ENCODE measurements at places on chromosomes 1 and 21.

DNA sequence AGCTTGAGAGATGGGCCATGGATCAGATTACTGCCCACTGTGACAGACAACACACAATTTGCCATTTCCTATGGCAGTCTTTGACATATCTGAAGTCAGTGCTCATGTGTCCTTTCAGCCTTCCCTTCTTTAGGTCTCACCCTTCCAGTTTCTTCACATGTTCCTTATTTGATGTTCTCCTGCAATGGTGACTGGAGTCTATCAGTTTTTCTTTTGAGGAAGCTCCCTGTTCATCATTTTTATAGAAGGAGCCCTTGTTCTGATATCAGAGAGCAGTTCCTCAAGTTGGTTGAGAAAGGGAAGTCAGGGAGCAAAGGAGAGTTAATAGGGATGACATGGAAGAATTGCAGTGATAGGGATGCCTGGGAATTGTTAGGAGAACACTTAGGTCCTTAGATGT is 42.2 kb downstream of the DISC1 start:
- no peak for DNase-seq

DNA sequence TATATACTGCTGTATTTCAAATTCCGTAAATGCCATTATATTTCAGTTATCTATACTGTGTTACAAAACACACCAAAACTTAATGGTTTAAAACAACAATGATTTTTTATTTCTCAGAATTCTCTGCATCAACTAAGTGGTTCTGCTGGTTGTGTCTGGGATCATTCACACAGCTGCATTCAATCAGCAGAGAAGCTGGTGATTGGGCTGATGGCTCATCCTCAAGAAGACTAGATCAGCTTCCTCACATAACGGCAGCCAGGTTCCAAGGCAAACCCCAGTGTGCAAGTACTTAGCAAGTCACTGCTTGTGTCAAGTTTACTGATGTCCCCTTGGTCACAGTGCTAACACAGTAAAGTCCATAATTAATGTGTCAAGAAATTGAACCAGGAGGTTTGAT is 86.3 kb upstream of the VANGL1 start:
- no peak for DNase-seq

GRCh38 chr1:61432616-61433388 is 292.1 kb downstream of the TM2D1 start:
- DNase-seq, result no peak

DNA sequence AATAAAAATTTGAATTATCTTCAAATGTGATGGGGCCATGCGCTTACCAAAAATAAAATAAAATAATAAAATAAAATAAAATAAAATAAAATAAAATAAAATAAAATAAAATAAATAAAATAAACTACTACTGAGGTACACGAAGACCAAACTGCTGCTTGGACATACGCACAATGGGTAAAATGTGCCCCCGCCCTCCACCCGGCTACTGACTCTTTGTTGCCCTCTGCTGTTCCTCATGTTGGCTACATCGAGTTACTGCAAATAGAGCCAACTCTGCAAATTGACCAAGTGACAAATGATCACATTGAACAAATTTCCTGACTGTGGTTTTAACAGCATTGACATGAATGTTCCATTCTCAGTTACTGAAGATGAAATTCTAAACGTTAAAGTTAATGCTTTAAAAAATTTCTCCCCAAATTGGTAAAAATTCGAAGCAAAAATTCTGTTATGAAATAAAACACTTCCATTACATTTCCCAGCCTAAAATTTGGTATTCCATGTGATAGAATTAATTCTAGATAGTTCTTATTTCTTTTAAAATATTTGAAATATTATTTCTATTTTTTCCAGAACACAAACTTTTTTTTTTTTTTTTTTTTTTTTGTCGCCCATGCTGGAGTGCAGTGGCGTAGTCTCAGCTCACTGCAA is 18.8 kb upstream of the MAP1LC3C start:
- DNase-seq, result no peak

DNA sequence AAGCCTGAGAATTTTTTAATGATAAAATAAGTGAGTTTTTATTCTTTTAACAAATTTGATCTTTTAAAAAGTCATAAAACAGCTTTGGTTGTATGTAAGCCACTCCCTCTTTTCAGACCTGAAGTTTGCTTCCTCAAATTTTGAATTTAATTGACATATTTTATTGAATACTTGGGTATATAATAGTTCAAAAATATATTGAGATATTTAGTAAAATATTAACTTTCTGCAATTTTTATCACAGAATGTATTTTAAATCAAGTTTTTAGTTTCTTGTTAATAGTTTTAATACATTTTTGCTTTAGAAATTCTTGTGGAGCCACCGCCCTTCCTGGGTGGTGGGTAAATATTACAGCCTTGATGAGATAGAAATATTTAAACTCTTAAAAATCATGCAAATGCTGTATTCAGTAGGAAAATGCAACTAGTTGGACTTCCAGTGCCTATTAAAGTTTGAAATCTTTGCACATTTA is 867 bp downstream of the PTPRC start:
- no peak for DNase-seq

DNA sequence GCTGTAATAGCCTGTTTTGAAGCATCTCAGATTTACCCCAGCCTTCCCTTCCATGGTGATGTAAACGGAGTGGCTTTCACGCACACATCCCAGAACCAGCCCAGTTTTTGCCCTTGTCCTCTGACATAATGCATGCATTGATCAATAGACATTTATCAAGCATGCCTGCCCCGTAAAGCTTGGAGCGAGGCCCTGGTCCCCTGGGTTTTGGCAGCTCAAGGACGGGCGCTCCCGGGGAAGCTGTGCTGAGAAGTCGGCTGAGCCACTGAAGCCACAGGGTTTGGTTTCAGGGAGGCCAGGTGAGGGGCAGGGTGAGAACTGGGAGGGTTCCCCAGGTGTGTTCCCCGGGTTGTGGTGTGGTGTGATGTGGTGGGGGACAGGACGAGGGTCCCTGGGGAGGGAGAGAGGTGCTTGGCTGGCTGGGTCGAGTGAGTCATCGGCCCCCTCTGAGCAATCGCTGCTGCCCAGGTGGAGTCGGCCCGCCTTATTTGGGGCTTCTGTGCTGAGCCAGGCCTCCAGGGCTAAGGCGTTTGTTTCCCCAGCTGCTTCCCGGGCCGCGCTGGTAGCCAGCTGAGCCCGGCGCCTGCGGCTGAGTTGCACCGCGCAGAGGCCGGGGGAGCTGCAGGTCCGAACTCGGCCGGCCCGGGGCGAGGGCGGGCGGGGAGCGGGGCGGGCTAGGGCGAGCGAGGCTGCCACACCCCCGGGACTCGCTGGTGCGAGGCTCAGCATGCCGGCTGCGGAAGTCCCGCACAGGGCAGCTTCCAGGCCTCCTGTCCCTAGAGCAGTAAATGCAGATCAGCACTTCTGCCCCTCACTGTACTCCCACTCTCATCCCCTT is 23.6 kb downstream of the ATP2B4 start:
- peak; percentile 77 for DNase-seq

GRCh38 chr21:39095681-39096080 is 87.6 kb downstream of the PSMG1 start:
- no peak for DNase-seq

GRCh38 chr1:85274969-85275453 is 1.4 kb downstream of the BCL10 start:
- DNase-seq, result no peak

- peak; percentile 64 for DNase-seq
These were observed 29.4 kb upstream of the TRIM17 start for GRCh38 chr1:228445843-228446650.

DNA sequence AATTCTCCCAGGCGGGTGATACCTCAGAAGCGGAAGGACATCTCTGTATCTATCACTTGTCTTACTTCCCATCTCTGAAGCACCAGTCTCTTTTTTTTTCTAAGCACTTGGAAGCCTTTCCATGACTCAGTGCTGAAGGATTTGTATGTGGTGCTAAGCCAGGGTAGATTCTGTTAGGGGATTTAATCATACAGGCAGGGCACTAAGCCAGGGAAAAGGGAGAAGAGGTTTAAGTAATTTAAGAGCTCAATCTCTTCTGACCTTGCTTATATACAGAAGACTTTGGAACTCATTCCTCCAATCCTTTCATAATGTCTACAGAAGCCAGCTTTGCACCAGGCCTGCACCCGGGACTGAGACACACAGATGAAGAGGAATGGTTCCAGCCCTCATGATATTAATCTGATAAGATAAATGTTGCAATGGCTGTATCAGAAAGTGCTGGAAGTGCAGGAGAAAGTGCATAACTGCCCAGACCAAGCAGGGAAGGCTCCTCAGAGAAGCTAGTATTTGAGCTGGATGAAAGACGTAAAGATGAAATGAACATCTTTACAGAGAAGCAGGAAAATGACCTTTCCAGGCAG is 11.0 kb downstream of the FAM163A start:
- DNase-seq, result no peak

- DNase-seq, result no peak
These were observed 19.6 kb downstream of the ARHGEF10L start for GRCh38 chr1:17558954-17559614.

GRCh38 chr1:112542206-112542973 is 33.6 kb downstream of the WNT2B start:
- no peak for DNase-seq

GRCh38 chr1:37809942-37810341 is 1.9 kb upstream of the YRDC start:
- DNase-seq, result no peak

GRCh38 chr1:196309386-196309785 is 298.9 kb downstream of the KCNT2 start:
- DNase-seq, result no peak

DNA sequence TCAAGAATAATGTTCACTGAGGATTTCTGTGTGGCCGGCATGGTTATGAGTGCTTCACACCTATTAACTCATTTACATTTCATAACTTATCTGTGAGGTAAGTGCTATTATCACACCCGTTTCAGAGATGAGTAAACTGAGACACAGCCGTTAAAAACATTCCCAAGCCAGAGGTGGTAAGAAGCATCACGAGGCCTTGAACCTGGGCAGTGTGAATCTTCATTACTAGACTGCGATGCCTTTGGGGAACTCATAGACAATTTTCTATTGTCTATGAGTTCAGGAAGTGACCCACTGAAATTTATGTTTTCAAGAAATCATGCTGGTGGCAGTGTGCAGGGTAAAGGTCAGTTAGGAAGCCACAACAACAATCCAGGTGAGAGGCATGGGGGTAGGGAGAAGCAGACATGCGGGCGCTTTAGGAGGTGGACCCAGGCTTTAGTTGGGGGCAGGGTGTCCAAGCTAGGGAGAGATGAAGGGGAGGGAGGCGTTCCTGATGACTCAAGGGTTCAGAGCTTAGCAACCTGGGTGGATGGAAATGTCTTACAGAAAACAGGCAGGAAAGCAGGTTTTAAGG is 14.5 kb downstream of the GNG12 start:
- no peak for DNase-seq

DNA sequence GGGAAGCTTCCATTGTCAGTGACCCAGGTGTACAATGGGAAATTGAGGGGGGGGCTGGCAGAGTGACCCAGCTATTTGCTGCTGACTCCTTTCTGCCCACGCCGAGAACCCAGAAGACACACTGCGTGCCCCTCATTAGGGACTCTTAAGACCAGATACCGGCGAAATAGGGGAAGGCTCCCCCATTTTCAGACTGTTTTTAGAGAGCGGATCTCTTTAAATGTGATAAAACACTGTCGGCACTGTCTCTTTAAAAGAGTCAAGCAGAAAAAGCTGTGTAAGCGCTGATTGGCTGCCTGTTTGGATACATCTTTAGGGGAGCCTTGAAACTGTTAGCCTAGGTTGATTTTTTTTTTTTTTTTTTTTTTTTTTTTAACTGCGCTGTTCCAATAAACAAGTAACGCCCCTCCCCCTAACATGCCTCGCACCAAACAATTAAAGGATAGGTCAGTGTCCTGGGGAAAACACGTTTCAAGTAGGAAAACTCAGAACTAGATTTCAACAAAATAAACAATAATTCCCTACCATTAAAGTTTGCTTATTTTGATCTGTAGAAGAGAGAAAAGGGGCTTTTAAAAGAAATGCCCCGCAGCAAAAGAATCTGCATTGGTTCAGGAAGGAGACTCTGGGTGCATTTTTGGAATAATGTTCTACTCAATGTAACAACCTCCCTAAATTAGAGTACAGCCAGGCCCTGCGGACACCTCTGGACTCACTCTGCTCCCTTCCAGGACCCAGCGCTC is 1.4 kb upstream of the SSBP3 start:
- DNase-seq, result peak; percentile 67

GRCh38 chr1:201955729-201956143 is 433 bp downstream of the TIMM17A start:
- DNase-seq, result no peak

DNA sequence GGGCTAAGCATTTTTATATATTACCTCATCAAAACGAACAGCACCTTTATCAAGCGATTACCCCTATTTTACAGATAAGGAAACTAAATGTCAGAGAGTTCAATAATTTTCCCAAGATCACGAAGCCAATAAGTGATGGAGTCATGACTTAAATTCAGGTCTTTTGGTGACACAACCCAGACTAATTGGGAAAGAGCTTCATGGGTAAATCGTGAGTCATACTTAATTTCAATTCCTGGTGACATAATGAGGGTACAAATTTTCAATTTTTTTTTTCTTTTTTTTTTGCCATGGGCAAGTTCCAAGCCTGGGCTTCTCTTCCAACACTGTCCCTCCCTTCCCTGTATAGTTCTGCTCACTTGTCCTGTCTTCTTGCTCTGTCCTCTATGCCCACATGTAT is 30.1 kb upstream of the IL10 start:
- DNase-seq, result no peak

GRCh38 chr1:157284451-157284850 is 146.3 kb upstream of the ETV3 start:
- no peak for DNase-seq

DNA sequence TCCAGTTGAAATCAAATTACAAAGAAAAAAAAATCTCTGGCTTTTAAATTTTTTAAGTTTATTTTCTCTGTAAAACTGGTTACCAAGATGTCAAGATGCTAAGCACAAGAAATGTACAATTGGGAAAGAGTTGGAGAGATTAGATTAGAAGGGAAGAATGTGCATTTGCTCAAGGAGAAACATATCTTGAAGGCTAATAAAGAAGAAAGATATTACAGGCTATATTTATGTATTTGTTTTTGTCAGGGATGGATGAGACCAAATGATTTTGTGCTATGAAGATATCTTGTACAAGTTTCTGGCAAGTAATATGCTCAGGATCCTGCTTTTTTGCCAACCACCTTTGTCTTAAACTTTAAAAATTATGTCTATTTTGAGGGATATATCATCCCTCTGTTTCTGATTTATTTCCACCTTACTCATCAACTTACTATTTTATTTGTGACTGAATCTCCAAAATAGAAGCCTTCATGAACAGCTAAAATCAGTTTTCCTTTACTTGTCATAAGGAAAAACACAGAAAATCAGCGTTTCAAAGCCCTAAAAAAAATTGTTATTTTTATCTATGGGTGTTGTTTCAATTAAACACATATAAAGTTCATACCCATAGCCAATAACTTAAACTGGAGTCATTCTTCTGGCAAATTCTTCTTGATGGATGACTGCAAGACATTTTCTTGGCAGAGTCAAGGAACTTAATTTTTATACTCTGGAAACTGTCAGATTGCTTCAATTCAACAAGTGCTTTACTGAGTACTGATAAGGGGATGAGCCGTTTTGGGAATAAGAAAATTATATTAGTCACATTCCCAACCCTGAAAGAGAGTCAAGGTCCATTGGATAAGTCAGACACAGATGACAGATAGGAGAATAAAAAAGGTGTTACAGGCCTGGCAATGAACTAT is 141.8 kb downstream of the CTH start:
- DNase-seq, result no peak
